ENCODE measurements at places on chromosomes 1 and 21. TPM values are rescaled to one million over a fixed set of nuclear protein-coding genes. Genes with fewer than 3 reads are reported as not detected.

The NTNG1 gene
- polyA plus RNA-seq, result 28.4 TPM

The CBR1 gene
- 60.8 TPM for polyA plus RNA-seq

The LDLRAD1 gene
- not detected for polyA plus RNA-seq

GRCh38 chr1:159122005-159122621, 45.5 kb upstream of the AIM2 start:
- no peak for DNase-seq

DNA sequence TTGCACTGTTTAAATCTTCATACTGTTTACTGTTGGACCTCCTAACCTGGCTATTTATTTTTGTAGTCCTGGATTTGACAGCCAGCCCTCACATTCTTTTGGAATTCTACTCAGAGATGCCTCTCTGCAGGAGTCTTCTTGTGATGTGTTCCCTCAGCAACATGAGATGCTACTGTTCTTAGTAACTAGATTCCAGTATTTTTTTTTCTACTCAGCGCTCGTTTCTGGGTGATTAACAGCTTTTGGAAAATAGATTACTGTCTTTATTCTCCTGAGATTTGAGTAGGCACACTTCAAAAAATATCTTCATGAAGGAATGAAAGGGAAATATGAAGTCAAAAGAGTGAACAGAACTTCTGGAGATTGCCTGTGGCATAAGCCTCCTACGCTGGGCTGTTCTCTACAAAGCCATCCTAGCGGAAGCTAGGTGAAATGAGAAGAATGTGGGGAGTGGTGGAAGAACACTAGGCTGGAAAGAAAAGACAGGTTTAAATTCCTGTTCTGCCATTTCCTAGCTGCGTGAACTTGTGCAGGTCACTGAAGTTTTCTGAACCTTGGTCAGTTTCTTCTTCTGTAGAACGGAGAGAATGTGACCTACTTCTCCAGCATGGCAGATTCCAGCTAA, 75.9 kb downstream of the LRRC8C start:
- no peak for DNase-seq

GRCh38 chr1:7769673-7770412, 1.3 kb upstream of the VAMP3 start:
- DNase-seq, result no peak

The CBR3 gene
- polyA plus RNA-seq, result 2.4 TPM
